ENCODE measurements at places on chromosomes 6 and 20. TPM values are rescaled to one million over a fixed set of nuclear protein-coding genes. Genes with fewer than 3 reads are reported as not detected.

GRCh38 chr6:24428615-24429014, 25.9 kb downstream of the MRS2 start:
- H3K27me3 ChIP-seq = no peaks in the 10 kb centered on the region
- DNase-seq = no peak
- H3K36me3 ChIP-seq = peaks cover 24% of the 10 kb centered on the region
- no peaks in the 10 kb centered on the region for H3K4me1 ChIP-seq

DNA sequence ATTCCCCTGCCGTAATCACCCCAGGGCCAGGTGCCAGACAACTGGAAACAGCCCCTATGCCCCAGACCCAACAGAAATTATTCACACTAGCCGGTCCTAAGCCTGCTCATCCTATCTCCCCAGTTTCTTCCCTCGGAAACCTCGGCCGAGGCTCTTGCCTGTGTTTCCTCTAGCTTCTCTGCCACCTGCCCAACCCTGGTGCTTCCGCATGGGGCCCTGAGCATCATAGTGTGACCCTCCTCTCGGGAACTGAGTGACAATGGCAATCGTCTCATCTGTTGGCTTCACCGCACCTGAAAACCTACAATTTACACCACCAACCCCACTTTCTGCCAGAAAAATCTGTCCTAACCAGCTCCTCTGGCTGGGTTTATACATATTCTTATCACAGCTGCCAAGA, 257.3 kb downstream of the SOD2 start:
- no peaks in the 10 kb centered on the region for H3K36me3 ChIP-seq
- no peak for DNase-seq
- no peaks in the 10 kb centered on the region for H3K27me3 ChIP-seq
- H3K4me1 ChIP-seq = no peaks in the 10 kb centered on the region

DNA sequence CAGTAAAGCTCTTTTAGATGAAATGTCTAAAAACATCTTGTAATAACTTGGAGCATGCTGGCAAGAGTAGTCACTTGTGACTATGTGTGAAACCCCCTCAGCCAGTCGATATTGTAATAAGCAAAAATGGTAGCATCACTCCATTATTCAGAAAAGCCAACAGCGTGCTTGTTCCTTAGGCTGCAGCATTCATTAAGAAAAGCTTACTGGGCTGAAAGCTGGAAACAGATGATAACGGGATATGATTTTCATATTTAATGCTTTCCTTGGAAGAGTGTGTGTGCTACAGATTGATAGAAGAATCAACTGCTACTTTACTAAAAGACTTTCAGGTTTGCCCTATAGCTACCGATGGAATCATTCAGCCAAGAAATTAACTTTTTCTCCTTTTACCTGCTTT, 20.3 kb downstream of the KIZ start:
- H3K36me3 ChIP-seq = no peaks in the 10 kb centered on the region
- no peak overlapping the region for H3K27ac ChIP-seq
- DNase-seq = no peak
- H3K4me1 ChIP-seq = no peaks in the 10 kb centered on the region

GRCh38 chr20:37343212-37343993, 2.5 kb upstream of the SRC start:
- no peak overlapping the region for H3K27ac ChIP-seq
- H3K4me3 ChIP-seq = no peak overlapping the region
- no peaks in the 10 kb centered on the region for H3K27me3 ChIP-seq
- H3K4me1 ChIP-seq = peaks cover 3% of the 10 kb centered on the region

DNA sequence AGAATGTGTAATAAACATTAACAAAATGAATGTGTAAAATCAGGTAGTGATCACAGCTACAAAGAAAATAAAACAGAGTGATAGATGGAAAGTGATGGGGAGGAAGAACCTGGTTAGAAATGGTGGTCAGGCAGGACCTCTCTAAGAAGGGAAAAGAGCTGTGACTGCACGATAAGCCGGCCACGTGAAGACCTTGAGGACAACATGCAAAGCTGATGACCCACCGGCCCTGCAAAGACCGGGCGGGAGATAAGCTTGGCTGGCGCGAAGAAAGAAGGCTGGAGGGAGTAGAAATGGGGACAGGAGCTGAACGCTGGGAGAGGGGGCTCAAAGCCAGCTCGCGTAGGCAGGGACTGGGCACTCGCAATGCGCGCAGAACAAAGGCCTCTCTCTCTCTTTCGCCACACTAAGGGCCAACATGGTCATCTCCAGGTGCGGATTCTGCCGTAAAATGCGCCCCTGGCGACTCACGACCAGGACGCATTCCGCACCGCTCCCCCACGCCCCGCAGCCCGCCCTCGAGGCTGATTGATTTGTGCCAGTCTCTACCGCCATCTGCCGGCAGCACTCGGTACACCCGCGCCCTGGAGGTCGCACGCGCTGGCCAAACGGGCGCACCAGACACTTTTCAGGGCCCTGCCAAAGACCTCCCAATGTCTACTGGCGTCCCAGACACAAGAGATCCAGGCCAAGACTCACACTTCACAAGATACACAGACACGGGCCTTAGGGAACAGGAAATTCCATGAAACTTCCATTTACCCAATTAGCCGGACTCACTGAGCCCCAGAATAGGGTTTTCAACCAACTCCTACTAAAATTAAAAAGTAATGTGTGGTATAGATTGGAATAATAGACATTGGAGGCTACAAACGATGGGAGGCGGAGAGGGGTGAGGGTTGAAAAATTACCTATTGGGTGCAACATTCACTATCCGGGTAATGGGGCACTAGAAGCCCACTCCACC, 9.4 kb downstream of the DEFB132 start:
- H3K4me1 ChIP-seq = no peaks in the 10 kb centered on the region
- no peak overlapping the region for H3K27ac ChIP-seq
- DNase-seq = peak; percentile 84
- no peaks in the 10 kb centered on the region for H3K27me3 ChIP-seq

GRCh38 chr6:44263354-44264100, 1.8 kb downstream of the NFKBIE start:
- H3K36me3 ChIP-seq = peaks cover 10% of the 10 kb centered on the region
- H3K4me1 ChIP-seq = peaks cover 8% of the 10 kb centered on the region
- no peaks in the 10 kb centered on the region for H3K27me3 ChIP-seq
- H3K4me3 ChIP-seq = peak overlapping the region; percentile 85
- no peak for DNase-seq

GRCh38 chr6:108368431-108369030, 73.7 kb downstream of the AFG1L start:
- no peaks in the 10 kb centered on the region for H3K36me3 ChIP-seq
- H3K4me1 ChIP-seq = no peaks in the 10 kb centered on the region
- no peak for DNase-seq

DNA sequence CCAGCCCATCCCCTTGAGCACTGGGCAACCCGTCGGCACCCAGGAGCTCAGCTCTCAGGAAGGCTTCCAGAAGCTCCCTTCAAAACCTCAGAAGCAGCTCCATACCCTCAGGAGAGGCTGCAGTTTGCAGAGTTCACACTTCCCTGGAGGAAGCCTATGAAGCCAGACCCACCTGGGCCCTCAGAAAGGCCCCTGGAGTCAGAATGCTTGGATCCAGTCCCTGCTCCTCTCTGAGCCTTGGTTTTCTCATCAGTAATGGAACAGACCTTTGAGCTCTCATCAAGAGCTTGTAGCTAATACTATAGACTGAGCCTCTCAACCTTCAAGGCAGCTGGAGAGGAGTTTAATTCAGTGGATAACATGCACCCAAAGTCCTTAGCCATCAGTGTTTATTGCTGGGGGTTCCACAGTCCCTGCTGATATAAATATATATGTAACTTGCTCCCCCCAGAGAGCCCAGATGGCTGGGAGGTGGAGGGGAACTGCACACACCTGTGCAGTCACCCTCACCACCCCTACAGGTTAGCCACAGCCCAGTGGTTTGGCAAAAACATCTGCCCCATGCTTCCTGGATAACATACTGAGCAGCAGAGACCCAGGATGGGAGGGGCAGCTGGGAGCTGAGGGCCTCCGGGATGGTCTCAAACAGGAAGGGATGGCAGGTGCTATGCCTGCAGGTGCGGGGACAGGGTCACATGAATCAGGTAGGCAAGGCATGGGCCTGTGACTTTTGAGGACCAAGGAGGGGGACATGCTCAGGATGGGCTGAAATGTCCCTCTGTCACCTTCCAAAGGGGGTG, 120.1 kb downstream of the SNX5 start:
- H3K27ac ChIP-seq = no peak overlapping the region
- H3K4me3 ChIP-seq = no peak overlapping the region
- no peaks in the 10 kb centered on the region for H3K27me3 ChIP-seq
- peaks cover 2% of the 10 kb centered on the region for H3K4me1 ChIP-seq

GRCh38 chr6:34576286-34576955, 20.3 kb upstream of the SPDEF start:
- no peaks in the 10 kb centered on the region for H3K27me3 ChIP-seq
- no peak overlapping the region for H3K4me3 ChIP-seq
- H3K36me3 ChIP-seq = no peaks in the 10 kb centered on the region
- DNase-seq = no peak

DNA sequence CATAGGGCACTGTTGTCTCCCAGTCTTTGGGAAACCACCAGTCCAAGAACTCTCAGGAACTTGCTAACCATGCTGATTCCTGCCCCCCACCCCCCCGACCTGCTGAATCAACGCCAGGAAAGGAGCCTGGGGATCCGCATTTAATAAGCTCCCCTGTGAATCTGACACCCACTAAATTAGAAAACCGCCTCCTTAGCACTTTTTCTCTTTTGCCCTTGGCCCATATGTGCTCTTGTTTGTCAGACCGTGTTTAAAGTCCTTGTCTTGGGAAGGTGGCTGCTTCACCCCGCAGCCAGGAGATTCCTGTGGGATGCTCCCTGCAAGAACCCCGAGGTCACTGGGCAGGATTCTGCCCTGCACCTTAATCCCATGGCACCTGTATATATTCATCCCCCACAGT, 15.7 kb upstream of the FOXP4 start:
- no peak overlapping the region for H3K4me3 ChIP-seq
- no peaks in the 10 kb centered on the region for H3K36me3 ChIP-seq
- H3K4me1 ChIP-seq = peaks cover 12% of the 10 kb centered on the region
- peaks cover 2% of the 10 kb centered on the region for H3K27me3 ChIP-seq

- H3K27me3 ChIP-seq = no peaks in the 10 kb centered on the region
- no peak overlapping the region for H3K4me3 ChIP-seq
- no peaks in the 10 kb centered on the region for H3K4me1 ChIP-seq
Measured at GRCh38 chr6:164099269-164099865, 684.8 kb downstream of the QKI start.

DNA sequence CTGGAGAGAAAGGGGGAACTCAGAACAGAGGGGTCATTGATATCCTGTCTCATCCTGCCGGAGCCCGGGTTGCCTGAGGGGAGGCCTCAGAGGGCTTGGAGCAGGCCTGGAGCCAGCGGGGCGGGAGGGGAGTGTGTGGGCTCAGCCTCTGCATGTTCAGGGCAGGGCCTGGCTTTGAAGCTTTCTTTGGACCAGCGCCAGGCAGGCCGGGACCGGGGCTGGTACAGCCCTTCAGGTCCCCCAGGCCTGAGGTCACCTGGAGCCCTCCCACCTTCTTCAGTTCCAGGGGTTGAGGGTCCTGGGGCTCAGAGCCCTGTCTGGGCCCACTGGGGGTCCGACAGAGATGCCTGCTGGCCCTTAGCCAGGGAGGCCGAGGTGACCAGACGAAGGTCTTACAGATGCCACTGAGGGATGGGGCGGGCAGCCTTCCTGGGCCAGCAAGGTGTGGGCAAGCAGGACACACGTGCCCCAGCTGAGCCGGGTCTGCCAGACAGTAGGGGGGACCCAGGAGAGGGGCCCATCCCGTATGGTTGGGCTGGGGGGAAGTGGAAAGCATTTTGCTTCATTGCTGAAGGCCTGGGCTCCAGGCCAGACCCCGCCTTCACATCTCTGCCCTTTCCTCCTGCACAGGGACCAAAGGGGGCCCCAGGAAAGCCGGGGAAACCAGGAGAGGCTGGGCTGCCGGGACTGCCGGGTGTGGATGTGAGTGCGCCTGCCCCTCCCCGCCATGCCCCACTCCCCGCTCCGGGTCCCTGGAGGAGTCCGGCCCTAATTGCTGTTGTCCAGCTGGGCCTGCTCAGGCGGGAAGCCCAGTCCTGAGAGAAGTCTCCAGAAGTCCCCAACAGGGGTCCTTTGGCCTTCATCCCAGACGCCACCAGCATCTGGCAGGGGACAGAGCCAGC, 2.0 kb downstream of the COL9A3 start:
- DNase-seq = no peak
- H3K4me3 ChIP-seq = no peak overlapping the region
- no peak overlapping the region for H3K27ac ChIP-seq
- no peaks in the 10 kb centered on the region for H3K36me3 ChIP-seq

DNA sequence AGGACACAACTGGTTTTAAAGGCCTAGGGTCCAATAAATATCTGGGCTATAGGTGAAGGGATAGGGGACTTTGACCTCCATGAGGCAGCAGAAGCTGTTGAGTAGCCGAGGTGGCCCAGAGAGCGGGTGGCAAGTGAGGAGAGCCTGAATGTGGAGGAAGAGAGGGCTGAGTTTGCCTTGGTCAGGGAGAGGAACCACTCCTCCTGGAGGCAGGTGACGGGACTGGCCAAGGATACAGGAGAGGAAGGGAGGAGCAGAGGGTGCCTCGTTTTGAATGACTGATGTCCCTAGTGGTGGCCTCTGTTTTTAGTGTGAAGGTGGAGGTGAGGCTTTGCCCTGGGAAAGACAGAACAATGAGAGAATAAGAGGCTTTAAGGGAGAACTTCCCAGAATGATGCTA, 19.1 kb upstream of the AAR2 start:
- H3K27me3 ChIP-seq = no peaks in the 10 kb centered on the region
- no peak overlapping the region for H3K4me3 ChIP-seq
- H3K27ac ChIP-seq = no peak overlapping the region
- no peaks in the 10 kb centered on the region for H3K36me3 ChIP-seq
- DNase-seq = peak; percentile 47

GRCh38 chr6:13883966-13884365, 40.8 kb upstream of the RNF182 start:
- H3K27me3 ChIP-seq = no peaks in the 10 kb centered on the region
- H3K4me3 ChIP-seq = no peak overlapping the region
- DNase-seq = no peak
- no peaks in the 10 kb centered on the region for H3K4me1 ChIP-seq
- no peaks in the 10 kb centered on the region for H3K36me3 ChIP-seq
- no peak overlapping the region for H3K27ac ChIP-seq

ACTL10 gene
- total RNA-seq = not detected

OR2H1 gene
- total RNA-seq = not detected

TCF15 gene
- total RNA-seq = 6.9 TPM

BTN1A1 gene
- 0.28 TPM for total RNA-seq

HNF4A gene
- total RNA-seq = not detected

FABP7 gene
- total RNA-seq = 13.1 TPM

TREM2 gene
- not detected for total RNA-seq

All from H1 (cell line).